ENCODE measurements at places on chromosomes 12 and 14.
A peak's percentile ranks its signal among the peaks of the same experiment; 100 is the strongest.

DNA sequence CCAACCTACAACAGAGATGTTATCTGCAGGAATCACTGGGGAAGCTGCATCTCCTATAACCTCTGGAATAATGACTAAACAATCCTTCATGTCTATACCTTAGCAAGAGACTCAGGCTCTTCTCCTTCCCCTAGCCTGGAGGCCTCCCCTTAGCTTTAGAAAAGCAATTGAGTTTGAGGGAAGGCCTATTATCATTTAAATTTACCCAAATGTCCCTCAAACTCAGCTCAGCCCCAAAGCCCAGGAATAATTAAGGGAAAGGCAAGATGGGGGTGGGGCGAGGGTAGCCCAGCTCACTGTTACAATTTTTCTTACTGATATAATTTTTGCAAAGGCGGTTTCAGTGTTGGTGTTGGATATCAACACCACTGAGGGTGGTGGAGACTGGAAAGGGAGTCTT lies 151.4 kb upstream of the EEA1 start:
- no peak for DNase-seq

DNA sequence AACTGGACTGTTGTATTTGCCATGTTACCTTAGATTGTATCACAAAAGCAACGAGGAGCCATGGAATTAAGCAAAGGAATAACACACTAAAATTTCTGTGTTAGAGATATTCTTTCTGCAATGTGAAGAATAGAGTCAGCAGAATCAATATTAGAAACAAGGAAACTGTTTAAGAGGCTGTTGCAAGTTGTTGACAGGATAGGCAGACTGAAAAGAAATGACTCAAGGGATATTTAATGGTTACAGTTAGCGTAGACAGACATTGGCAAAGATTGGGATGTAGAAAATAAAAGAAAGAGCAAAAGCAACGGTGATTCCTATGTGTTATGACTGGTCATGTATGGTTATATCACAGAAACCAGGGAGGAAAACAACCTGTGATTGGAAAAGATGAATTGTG lies 299.0 kb upstream of the PPFIA2 start:
- DNase-seq: no peak

DNA sequence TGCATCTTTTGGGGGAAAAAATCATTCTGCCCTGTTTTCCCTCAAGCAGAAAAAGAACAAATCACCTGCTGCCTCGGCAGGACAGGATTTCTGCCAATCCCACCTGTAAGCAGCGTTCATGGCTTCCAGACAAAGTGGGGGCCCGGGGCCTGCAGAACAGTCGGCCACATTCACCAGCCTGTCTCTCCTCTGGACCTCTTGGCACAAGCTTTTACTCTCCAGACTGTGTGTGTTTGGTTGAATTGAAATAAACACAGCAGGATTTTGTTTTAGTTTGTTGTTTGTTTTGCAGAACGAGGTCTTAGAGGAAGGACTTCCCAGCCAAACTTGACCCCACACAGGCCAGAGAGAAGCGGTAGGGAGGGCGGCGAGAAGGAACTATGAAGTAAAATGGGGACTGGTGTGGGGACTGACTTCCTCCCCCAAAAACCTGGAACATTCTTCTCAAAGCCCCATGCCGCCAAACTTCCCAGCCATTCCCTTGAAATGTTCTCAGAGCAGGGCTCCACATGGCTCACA lies 41.7 kb upstream of the FOS start:
- DNase-seq: no peak

GRCh38 chr12:113359939-113360748 lies 1.8 kb downstream of the PLBD2 start:
- DNase-seq: no peak

DNA sequence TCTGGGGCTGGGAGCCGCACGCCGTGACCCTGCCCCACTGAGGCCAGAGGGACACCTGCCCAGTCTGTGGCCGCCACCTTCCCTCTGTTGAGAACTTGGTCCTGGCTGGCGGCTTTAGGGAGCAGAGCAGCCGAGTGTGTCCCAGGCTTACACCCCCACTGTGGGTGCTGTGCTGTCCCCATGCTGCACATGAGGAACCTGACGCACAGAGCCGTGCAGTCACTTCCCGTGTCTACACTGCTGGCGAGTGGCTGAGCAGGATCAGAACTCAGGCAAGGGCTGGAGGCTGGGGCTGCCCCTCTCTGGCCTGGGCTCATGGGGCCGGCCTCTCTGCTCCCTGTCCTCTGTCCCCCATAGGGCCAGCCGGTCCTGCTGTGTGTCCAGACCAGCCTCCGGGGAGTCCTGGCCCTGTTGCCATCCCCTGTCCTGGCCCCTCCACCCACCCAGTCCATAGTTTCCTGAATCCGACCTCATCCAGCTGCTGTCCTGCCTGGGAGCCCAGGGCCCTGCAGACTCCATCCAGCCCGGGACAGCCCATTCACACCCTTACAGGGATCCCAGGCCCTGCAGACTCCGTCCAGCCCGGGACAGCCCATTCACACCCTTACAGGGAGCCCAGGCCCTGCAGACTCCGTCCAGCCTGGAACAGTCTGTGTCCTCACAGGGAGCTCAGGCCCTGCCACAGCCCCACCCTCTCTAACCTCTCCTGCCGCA lies 10.3 kb downstream of the FBRSL1 start:
- DNase-seq: no peak

DNA sequence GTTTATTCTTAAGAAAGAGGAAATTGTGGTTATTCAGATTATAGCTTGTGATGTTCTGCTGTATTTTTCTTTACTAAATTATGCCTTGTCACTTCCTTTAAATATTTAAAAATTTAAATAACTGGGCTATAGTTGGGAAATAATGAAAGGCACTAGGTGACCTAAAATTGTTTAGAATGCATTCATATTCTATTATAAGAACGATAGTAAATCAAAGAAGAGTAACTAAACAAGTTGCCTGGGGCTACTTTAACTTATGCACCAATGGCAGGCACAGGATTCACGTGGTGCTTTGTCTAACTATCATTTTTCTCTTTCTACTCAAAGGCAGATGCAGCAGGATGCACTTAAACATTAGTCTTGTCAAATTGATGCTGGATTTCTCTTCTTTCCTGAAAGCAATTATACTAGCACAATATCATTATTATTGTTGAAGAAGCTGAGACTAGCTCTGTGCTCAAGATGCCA lies 190.7 kb upstream of the PPFIA2 start:
- no peak for DNase-seq

GRCh38 chr14:53376064-53376463 lies 222.9 kb upstream of the DDHD1 start:
- no peak for DNase-seq

GRCh38 chr12:3587402-3588013 lies 96.5 kb downstream of the PRMT8 start:
- DNase-seq: no peak

DNA sequence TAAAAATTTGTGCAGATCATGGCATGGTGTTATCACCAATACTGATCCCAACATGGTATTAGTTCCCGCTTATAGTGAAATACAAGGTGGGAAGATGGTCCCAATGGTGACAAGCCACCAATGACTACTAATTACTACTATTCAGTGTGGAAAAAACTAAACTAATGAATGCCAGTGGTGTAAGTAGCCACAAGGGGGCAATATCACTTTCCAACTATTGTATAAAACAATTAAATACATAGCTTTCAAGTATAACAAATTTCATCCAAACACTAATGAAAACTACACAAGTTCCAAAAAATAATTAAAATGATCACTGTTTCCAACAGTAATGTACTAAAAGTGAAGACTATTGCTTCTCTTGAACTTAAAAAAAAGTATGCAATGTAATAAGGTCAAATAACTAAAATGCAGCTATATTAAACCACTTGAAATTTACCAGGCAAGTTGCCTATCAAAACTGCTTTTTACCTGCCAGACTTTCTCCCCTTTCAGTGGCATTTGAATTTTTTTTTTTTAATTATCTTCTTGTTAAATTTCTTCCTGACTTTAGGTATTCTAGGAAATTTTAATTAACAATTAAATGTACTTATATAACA lies 58.0 kb downstream of the PAPLN start:
- DNase-seq: no peak

- DNase-seq: no peak
These were observed 3.6 kb upstream of the GPR132 start for GRCh38 chr14:105068818-105069217.

DNA sequence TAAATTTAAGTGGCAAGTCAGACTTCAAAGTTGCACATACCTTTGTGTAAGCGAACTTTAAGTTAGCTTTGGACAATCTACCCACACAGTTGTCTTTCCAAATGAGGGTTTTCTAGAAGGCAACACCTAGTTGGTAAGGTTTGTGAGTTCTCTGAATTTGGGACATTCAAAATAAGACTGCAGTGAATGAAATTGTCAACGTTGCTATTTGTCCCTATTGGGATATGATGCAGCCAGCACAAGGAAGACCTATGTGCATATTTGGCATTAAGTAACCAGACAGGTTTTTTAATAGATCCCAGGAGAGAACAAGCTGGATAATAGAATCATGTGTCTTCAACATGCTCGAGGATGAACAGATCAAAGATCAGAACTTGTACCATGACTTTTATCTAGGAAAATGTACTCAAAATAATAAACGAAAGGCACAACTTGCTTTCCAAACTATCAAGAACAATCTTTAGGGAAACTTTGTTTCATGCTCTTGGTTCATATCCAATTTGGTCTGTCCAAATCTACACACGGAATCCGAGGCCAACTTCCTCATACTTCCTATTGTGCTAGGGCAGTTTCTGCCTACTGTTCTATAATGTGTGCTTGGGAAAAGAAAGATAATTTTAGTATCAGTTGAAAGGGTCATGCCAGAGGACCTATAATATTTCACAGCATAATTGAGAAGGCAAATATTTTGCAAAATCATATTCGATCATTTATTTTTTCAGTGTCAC lies 284.2 kb upstream of the SOX5 start:
- DNase-seq: no peak

GRCh38 chr12:29234965-29235626 lies 86.0 kb downstream of the FAR2 start:
- no peak for DNase-seq

DNA sequence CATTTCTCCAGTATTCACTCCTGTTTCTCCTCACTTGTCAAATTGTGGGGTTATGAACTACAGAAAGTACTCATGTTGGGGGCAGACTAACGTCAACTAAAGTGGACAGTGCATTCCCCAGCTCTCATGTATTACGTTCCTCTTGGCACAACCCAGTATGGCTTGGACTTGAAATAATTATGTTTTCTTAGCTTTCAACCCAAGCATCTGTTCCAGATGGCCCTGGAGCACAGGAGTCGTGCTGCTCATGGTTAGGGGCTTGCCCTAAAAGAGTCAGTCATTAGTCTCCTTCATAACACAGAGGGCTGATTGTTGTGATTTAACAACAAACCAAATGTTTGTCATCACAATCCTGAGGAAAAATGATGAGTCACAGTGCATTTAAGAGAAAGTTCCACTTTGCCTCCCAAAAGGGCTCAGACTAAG lies 154.4 kb downstream of the RPAP3 start:
- DNase-seq: no peak

DNA sequence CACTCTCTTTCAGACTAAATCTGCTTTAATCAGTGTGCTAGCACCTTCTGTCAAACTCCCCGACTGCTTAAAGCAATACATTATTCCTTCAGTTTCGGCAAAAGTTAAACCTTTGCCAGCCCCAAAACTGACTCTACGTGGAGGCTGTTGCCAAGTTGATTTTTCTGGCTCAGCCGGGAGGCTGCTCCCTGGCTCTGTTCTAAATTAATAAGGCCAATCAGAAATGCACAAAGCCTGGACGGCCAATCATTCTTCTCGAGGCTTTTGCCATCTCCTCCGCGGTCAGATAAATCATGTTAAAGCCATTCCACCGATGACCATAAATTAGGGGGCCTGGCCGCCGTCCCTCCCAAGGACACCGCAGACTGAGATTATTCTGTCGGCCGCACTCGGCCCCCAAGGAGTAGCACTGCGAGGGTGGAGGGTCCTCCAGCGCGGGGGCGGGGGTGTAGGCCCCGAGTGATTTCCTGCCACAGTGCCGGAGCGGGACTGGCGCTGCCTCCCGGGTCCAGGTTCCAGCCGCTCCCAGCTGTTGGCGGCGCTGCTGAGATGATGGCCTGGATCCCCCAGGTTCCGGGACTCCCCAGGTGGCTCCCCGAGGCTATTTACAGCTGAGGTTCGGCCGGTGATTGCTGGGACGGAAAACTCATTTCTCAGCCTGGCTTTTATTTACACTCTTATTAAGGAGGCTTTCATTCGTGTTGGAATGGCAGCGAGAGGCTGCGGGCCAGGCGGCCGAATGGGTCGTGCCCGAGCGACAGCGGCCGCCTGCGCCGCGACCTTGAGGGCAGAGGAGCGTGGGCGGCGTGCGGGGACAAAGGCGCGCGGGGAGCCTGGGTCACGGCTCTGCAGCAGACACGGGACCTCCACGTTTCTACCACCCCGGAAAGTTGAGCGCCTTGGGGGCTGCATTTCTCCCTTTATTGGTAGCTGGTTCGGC lies 165.1 kb downstream of the MON2 start:
- DNase-seq: peak; percentile 30

- no peak for DNase-seq
These were observed 17.3 kb upstream of the STAC3 start for GRCh38 chr12:57268264-57268663.

DNA sequence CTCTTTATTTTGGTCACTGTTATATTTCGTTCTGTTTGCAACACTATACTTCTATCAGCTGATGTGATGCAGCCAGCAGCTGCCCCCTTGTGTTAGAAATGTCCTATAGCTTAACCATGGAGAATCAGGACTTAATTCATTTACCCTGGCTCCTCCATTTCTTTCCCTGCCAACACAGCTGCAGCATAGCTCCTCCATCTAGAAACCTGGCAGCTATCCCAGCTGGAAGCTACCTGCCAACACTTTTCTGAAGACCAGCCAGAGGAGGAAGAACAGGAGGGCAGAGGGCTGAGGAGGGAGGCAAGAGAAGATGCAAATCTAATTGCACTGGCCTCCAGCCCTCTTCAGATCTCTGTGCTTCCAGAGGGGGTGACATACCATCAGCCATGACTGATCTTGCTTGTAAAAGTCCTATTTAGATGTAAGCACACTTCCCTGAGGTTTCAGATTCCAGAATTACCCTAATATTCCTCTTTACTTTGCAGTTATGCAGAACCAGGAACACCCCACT lies 156.8 kb upstream of the TMEM260 start:
- no peak for DNase-seq

- DNase-seq: no peak
These were observed 284.3 kb downstream of the FUT8 start for GRCh38 chr14:65696801-65697200.

DNA sequence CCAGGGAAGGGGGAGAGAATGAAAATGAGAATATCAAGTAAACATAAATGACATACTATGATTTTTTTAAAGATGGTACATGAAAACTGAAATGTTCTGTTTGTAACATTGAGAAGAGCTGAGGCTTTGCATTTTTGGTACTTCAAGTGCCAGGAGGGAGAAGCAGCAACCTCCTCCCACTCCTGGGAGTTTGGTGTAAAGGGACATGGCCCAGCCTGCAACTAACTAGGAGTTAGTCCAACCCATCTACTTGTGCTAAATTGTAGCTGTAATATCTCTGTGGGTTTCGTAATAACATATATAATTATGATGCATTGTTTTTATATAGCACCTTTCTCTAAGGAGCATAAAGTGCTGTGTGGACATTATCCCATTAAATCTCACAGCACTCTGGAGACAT lies 517.5 kb downstream of the NELL2 start:
- DNase-seq: no peak

GRCh38 chr12:128853600-128854197 lies 421 bp downstream of the GLT1D1 start:
- peak; percentile 32 for DNase-seq

- DNase-seq: no peak
These were observed 16.1 kb upstream of the SH2B3 start for GRCh38 chr12:111389635-111390034.

Measured in activated B cell treated with CpG ODN at 0.5 μM for 24 hours (primary cell).